D341Med (cell line): ENCODE measurements at places on chromosomes 2 and 18.
A peak's percentile ranks its signal among the peaks of the same experiment; 100 is the strongest.

DNA sequence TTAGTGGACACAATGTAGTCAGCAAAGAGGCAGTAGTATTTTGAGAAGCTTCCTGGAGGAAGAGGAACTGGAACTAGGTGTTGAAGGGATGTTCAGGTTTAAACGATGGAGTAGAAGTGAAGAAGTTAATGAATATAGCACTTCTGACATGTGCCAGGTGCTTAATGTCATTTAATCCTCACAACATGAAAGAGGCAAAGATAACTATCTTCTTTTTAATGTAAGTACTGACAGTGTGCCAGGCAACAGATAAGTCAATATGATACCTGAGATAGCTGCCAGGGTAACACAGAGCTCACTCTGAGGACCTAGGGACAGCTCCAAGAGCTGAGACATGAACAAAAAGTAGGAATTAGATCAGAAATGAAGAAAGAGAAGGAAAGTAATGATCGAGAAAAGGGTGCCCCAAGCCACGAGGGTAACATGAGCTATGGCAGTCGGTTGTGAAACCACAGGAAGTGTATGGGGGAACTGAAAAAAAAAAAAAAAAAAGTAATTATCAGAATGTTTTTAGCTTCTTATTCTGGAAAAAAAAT lies 140.7 kb downstream of the RNF144A start:
- no peak for DNase-seq

- DNase-seq: no peak
These were observed 16.6 kb downstream of the LAPTM4A start for GRCh38 chr2:20034821-20035220.

- DNase-seq: no peak
These were observed 118.4 kb downstream of the TSN start for GRCh38 chr2:121873864-121874263.

- DNase-seq: no peak
These were observed 38.0 kb upstream of the GPD2 start for GRCh38 chr2:156398176-156398575.

DNA sequence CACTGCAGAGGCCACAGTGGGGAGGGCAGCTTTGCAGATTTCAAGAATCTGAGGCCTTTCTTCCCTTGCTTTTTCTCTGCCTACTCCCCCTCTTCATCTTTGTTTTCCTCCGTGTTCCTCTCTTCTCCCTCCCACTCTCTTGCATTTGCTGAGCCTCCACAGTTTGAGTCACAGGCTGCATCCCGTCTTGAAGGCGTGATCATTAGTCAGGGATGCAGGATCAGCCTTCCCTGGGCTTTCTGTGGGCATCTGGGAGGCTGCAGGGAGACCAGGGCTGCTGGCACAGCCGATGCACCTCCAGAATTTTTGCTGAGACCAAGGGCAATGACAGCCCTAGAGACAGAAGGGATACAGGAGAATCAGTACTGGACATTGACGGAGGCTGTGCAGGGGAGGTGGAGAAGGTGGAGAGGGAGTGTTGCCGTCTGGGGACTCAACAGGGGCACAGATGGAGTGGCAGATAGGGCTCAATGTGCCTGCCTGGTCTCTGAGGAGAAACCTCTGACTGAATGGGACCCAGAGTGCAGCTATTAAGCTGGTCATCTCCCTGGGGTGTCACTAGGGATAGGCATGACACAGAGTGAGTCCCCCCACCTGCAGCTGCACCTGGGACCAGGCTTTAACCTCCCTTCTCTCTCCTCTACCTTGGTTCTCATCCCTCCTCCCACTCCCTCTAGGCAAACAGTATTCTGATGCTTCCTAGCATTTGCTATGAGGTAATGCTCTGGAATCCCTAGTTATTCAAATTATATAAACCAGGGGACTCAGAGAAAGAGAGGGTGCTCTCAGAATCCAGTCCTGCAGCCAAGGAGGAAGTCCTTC lies 29.0 kb upstream of the DNAJC27 start:
- DNase-seq: no peak

- no peak for DNase-seq
These were observed 88.3 kb upstream of the KCNH7 start for GRCh38 chr2:162926907-162927306.

DNA sequence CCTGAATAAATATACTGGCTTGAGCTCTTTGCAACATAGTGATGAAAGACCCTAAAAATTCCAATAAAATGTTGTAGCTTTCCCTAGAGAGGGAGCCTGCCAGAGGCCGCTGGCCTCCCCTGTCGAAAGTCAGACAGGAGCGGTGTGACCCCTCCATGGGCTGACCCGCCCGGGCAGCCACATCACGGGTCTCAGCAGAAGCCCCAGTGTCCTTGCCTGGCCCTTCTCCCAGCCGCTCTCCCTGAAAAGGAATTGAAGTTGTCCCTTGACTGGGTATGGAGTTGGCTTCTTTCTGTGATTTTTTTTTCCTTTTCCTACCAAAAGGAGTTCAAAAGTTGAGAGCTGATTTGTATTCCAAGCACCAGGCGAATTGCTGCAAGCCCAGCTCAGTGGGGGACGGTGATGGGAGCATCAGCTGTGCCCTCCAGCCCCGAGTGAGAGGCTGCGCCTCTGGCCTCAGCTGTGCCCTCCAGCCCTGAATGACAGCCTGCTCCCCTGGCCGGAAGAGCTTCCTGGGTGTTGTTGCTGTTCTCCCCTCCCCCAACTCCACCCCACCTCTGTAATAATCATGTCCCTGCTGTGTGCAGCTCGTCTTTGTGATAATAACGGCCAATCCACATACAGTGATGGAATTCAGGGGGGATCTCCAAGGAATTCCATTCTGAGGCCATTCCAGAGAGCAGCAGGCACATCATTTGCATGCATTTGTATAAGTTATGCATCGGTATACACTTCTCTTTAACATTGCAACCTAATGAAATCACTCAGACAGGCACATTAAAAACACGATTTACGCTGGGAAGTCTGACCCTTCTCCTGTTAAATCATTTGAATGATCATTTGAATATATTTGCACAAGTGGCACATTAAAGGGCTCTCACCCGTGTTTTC lies 501.0 kb downstream of the EIPR1 start:
- DNase-seq: no peak

GRCh38 chr2:32485399-32485798 lies 128.6 kb downstream of the BIRC6 start:
- no peak for DNase-seq

- DNase-seq: no peak
These were observed 30.2 kb downstream of the TGFBRAP1 start for GRCh38 chr2:105299290-105299689.

DNA sequence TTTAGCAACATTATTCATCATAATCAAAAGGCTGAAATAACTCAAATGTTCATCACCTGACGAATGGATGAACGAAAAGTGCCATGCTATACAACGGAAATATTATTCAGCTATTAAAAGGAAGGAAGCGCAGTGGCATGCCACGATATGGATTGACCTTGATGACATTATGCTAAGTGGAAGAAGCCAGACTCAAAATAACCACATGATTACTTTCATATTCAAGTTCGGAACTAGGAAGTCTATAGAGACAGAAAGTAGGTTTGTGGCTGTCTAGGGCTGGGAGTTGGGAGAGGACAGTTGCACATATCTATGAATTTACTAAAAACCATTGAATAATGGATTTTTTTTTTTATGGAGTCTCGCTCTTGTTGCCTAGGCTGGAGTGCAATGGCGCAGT lies 13.4 kb upstream of the PDIA6 start:
- no peak for DNase-seq

GRCh38 chr18:28113271-28114029 lies 63.5 kb downstream of the CDH2 start:
- DNase-seq: no peak

- no peak for DNase-seq
These were observed 141.5 kb downstream of the WDSUB1 start for GRCh38 chr2:159144776-159145614.

GRCh38 chr2:17355608-17356329 lies 162.5 kb downstream of the RAD51AP2 start:
- DNase-seq: no peak

DNA sequence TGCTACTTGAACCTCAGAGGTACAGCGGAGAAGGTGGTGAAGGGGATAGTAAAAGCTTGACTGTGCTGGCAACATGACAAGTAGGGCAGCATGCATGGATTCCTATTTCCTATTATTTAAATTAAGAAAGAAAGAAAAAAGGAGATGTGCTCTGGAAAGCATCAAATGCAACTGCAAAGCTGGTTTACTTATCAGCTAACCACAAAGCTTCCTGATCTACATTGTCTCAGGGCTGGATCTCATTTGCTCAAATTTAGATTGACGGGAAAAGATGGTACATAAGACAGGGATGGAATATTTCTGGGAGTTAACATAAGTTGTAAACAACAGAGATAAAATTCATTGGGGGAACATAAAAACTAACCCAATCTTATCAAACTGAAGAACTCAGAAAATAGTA lies 178.0 kb downstream of the RIT2 start:
- no peak for DNase-seq

- peak; percentile 59 for DNase-seq
These were observed 1.6 kb downstream of the TSHZ1 start for GRCh38 chr18:75211953-75212750.

GRCh38 chr2:200617156-200618053 lies 31.6 kb downstream of the AOX1 start:
- no peak for DNase-seq

DNA sequence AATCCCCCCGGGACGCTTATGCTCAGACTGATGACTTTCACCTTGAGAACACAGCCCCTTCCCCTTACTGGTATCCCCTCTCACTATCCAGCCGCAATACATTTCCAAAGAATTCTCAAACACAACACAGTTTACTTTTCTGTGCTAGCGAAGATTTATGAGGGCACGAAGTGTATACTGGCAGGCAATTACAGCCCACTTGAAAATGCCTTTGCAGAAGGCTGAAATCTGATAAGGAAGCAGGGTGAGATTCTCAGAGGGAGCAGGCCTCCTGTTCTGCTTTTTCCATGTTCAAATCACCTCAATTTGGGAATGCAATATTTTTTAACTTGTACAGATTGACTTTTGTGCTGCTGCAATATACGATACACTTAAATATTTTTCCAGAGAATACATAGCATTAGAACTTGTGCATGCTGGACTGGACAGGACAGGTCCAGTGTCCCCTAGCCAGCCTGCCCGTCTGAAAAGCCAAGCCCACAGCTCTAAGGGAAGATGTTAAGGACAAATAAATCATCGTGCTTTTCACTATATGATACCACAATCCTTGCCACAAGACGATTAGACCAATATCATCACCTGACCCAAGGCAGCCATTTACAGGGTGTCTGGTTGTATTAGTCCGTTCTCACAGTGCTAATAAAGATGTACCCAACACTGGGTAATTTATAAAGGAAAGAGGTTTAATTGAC lies 262.1 kb downstream of the EPHA4 start:
- no peak for DNase-seq

DNA sequence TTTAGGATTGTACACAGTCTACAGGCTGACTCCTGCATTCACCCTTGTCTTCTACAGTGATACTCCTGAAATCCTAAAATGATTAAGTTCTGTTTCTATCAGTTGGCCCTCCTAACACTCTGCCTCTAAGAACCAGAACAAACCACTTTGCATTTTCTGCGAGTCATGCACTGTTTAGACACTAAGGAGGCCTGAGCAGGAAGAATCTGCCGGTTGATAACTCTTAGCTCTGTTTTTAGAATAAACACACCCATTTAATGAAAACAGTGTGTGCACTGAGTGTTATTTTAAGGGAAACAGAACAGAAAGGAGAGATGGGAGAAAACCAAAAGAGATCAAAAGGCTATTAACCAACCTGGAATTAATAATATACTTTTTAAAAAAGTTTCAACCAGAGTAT lies 22.9 kb upstream of the SSB start:
- DNase-seq: no peak

- no peak for DNase-seq
These were observed 31.2 kb downstream of the MARCHF4 start for GRCh38 chr2:216341121-216341520.

DNA sequence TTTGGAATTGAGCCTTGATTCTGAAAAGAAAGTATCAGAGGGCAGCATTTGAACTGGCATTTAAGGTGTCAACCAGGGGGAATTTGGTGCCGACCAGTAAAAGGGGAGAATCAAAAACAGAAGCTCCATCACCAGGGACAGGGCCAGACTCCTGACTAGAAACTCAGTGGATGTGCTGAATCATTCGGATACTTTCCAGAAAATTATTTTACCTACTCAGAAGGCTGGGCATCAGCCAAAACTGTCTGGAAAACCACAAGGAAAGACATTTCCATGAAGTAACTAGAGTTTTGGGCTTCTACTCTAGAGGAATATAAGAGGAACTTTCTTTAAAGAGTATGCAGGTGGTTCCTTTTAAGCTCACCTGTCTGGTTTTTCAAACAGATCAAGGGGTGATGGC lies 756.6 kb downstream of the RNF144A start:
- no peak for DNase-seq

DNA sequence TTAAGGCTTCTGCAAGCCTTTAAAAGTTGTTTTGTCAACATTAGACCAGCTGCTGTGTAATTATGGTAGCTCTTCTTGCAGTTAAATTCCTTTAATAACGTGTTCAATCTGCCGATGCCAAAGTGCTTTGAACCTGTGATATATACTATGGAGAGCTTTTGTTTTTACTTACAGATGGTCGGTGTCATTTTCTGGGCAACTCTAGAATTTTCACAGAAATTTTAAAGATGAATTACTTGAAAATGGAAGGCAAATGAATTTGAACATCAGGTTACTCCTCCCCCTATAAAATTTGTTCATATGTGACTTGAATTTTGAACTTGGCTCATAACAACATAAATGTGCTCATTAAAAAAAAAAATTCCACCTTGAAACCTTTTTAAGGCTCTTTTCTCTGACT lies 23.0 kb downstream of the LYPD6 start:
- no peak for DNase-seq

- DNase-seq: peak; percentile 74
These were observed 304.3 kb downstream of the CELF4 start for GRCh38 chr18:37261246-37261840.
